ENCODE measurements at places on chromosomes 6 and 20.

GRCh38 chr20:61697666-61698597 is 367.7 kb downstream of the TAF4 start:
- no peak for DNase-seq

- no peak for DNase-seq
Observed at GRCh38 chr6:84333842-84334241, 106.4 kb upstream of the CEP162 start.

DNA sequence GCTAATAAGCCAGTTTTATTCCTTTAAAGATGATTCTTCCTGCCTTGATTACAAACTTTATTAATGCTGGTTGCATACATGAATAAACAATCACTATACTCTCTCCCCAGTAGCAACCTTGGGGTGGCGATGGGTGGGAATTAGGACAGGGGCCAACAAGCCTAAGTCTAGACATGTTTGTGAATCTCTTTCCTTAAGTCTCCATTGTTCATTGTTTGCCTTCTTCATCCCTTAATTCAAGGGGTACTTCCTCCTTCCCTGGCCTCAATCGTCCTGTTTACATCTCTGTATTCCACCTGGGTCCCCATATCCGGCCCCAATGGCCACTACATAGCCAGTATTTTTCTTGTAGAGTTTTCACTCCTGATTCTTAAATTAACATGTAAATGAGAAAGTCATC is 66.0 kb downstream of the ARHGAP18 start:
- DNase-seq: no peak

GRCh38 chr6:113352029-113352801 is 504.9 kb upstream of the MARCKS start:
- no peak for DNase-seq

- no peak for DNase-seq
Observed at GRCh38 chr20:1209447-1210387, 6.5 kb downstream of the C20orf202 start.

DNA sequence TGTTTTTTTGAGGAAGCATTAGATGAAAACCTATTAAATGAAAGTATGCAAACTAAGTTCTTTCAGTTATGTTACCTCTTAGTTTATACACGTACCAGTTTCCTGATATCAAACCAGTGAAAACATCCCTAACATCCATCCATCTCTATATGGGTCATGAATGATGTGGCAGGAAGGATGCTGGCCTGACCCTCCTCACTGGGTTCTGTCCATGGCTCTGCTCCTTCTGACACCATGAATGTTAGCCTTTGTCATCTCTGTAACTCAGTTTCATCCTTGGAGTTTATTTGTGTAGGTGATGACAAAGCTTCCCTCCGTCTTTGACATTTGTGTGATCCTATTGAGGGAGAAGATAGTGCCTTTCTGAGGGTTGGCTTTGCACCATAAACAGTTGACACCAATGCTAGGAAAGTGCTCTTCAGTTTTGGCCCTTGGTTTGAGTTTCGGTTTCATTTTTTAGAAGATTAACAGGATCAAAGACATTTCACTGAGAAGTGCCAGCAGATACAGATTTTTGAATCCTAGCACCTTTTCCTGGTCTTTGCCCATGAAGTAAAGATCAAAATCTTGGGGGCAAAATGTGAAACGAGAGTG is 72.0 kb upstream of the SCGN start:
- no peak for DNase-seq

GRCh38 chr6:78831492-78831891 is 35.9 kb upstream of the IRAK1BP1 start:
- no peak for DNase-seq

- no peak for DNase-seq
Observed at GRCh38 chr20:10306440-10307358, 88.1 kb downstream of the SNAP25 start.

DNA sequence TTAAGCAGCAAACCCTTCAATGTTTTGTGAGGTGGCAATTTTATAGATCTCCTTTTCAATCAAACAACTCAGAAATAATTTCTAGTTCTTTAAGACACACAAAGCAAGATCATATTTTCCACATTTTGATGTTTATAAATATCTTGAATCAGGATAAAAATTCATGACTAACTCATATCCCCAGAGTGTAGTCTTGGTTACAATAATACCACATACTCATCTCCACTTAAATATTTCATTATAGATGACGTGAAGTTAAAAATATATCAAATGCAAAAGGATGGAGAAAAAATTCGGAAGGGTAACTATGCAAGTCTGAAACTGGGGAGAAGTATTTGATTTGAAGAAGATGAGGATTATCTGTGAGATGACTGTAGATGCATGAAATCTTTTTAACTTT is 59.8 kb upstream of the HIVEP1 start:
- no peak for DNase-seq

DNA sequence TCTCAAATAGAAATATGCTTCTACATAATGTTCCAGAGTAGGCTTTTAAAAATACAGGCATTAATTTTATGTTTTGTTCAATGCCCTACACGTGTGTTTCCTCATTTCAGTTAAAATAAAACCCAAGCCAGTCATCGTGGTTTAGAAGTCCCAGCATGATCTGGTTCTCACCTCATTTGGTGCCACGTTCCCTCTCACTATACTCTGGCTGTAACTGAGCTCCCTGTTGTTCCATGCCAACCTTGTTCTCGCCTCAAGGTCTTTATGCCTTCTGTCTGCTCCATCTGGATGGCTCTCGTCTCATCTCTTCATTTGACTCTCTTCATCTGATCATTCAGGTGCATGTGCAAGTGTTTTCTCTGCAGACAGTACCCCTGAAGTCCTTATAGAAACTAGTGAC is 32.6 kb downstream of the HDGFL1 start:
- no peak for DNase-seq

- no peak for DNase-seq
Observed at GRCh38 chr6:130467146-130468050, 101.6 kb downstream of the TMEM200A start.

- no peak for DNase-seq
Observed at GRCh38 chr6:42345696-42346416, 105.9 kb downstream of the TRERF1 start.

- no peak for DNase-seq
Observed at GRCh38 chr20:57808264-57809070, 98.7 kb upstream of the PMEPA1 start.
